ENCODE measurements at places on chromosomes 16 and 17. TPM values are rescaled to one million over a fixed set of nuclear protein-coding genes. Genes with fewer than 3 reads are reported as not detected.

DNA sequence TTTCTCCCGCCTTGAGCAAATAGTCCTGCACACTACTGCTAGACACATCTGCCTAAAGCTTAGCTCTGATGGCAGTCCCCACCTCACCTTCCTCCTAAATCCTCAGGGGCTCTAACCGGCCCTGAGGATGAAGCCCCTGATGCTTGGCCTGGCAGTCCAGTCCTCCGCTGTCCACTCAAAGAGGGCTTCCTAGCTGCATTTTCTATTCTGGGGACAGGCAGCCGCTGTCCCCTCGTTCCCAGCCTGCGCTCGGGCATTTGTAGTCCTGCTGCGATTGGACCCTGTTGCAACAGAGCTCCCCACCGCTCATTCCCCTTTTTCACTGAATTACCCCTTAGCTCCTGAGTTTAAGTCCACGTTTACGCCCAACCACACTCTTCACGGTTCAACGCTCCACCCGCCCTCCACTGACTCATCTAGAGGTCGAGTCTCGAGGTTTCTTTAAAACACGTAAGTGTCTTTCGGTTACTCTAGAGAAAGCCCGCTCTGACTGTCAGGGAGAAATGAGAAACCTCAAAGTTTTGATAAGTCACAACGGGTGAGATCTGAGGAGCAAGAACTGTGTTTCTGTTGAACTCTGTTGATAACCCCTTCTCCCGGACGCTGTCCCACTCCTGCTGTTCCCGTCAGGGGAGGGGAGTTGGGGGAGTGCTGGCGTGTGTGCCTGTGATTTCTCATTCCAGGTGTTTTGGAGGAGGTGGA lies 4.5 kb downstream of the CCR7 start:
- H3K4me1 ChIP-seq = peaks cover 46% of the 10 kb centered on the region
- H3K27ac ChIP-seq = no peak overlapping the region
- no peaks in the 10 kb centered on the region for H3K36me3 ChIP-seq
- peaks cover 11% of the 10 kb centered on the region for H3K27me3 ChIP-seq

- no peak overlapping the region for H3K27ac ChIP-seq
- DNase-seq = peak; percentile 67
- no peaks in the 10 kb centered on the region for H3K36me3 ChIP-seq
- H3K4me3 ChIP-seq = peak overlapping the region; percentile 62
- H3K27me3 ChIP-seq = no peaks in the 10 kb centered on the region
These were observed 136.6 kb upstream of the RPH3AL start for GRCh38 chr17:488993-489757.

DNA sequence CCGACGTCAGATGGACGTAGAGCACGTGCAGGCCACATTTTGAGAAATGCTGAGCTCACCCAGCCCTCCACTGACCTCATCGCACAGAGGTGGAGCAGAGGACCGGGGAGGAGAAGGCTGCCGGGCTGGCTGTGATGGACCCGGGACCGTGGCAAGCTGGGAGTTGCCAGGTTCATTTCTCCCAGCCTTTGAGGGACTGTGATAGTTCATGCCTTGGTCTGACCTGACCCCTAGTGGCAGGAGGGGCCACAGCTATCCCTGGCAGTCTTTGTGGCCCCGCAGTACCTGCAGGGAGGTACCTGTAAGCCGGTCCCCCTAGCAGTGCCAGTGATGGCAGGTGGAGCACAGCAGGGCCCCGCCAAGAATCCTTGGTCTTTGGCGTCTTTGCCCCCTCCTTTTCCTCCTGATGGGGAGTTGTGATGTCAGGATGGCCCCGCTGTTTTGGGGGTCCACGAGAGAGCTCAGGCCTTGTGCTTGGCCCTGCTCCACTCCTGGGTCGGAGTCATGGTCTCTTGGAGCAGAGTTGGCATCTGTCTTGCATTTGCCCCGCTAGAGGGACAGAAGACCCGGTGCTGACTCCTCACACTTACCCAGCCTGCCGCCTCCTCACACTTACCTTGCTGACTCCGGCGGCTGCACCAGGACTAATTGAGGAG lies 50.4 kb downstream of the OR1D5 start:
- peak overlapping the region; percentile 53 for H3K27ac ChIP-seq
- H3K4me3 ChIP-seq = no peak overlapping the region
- DNase-seq = peak; percentile 84
- H3K36me3 ChIP-seq = peaks cover 3% of the 10 kb centered on the region

The OTOP2 gene
- polyA plus RNA-seq = not detected

The ABCA10 gene
- polyA plus RNA-seq = 0.11 TPM

The SOX8 gene
- not detected for polyA plus RNA-seq

The NUBP1 gene
- polyA plus RNA-seq = 49.8 TPM
